ENCODE measurements at places on chromosomes 11 and 22.

DNA sequence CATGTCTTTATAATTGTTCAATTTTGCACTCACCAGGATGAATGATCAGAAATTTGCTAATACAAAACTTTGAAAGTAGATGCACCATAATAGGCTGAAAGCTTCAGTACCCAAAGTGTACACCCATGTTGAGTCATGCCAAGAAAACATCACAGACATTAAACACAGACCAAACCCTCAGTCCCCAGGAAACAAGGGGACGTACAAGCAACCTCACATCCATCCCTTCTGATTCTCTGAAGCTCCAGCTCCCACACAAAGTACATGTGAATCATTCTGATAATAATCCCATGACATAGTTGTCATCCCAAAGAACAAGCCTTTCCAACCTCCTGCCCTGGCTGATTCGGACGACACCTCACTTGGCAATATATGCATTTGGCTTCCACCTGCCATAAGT, 183.8 kb downstream of the SNX19 start:
- no peak for DNase-seq

DNA sequence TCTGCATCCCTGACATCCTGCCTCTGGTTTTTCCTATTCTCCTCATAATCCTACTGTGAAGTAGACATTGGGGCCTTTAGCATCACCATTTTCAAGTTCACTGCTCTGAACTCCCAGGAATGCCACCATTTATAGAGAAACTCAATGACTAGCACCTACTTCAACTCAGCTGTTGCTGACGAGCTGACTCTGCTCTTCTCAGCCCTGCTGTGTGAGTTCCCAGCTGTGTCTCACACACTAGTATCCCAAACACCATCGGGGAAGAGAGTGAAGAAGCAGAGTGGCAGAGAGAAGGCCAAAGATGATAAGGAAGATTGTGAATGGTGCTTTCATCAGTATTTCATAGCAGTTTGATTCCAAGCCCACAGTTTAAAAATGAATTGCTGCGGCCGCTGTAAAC, 71.9 kb downstream of the PLEKHA7 start:
- no peak for DNase-seq

- DNase-seq = no peak
Measured at GRCh38 chr11:72472765-72473164, 38.4 kb upstream of the CLPB start.

- DNase-seq = no peak
Measured at GRCh38 chr11:8440649-8441048, 153.4 kb downstream of the STK33 start.

DNA sequence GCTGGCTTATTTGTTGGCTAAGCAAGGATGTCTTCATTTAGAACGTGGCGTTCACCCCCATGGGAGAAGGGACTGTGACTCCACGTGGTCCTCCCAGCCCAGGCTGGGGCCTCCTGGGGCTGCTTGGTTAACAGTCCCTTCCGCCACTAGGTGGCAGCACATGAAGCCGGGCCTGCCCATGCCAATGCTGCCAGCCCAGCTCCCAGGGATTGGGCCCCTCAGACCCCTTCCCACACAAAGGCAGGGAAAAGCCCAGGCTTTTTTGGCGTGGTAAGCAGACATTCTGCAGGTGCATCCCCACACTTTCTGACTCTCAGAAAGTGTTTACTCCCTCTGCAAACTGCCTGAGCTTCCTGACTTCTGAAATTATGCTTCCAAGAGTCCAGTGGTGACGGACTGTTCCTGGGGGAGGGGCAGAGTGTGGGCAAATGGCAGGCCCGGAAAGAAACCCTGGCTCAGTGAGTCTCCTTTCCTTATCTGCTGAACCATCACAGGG, 3.1 kb downstream of the CBX6 start:
- DNase-seq = peak; percentile 20

DNA sequence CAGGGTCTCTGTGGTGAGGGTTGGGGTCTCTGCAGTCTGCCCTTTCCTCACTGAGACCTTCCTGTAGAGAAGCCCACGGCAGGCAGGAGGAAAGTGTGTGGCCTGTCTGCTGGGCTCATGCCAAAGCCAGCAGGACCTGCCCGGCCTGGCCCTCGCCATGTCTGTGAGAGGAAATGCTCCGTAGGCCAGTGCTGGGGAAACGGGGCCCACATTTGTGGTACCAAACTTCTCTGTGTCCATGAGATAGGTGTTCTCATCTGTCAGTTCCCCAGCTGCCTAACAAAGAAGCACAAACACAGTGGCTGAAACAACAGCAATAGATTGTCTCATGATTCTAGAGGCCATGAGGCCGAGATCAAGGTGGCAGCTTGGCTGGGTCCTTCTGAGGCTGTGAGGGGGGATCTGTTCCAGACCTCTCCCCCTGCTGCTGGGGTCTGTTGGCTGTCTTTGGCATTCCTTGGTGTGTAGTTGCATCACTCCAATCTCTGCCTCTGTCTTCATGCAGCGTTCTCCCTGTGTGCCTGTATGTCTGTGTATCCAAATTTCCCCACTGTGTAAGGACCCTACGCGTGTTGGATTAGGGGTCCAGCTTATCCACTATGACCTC, 772.5 kb downstream of the TBC1D22A start:
- no peak for DNase-seq

DNA sequence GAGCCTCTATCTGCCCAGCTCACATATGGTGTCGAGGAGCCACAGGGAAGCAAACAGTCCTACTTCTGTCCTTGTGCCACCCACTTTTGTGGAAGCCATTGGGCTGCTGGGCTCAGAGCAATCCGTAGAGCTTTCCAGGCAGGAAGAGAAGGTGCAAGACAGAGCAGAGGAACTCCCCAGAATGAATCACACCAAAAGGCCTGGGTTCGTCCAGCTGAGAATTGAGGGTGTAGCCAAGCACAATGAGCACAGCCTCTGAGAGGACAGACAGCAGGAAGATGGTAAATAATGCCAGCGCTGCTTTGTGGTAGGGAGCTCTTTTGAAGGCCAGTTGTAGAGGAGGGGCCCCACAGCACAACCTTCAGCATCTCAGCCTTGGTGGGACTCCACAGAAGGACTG, 237.8 kb downstream of the GRIK4 start:
- DNase-seq = no peak

GRCh38 chr11:11407763-11408084, 54.7 kb upstream of the CSNK2A3 start:
- DNase-seq = no peak

GRCh38 chr11:84290647-84291046, 1004.5 kb upstream of the CCDC90B start:
- DNase-seq = no peak

GRCh38 chr11:113470233-113470632, 5.0 kb downstream of the DRD2 start:
- DNase-seq = no peak

- DNase-seq = no peak
Measured at GRCh38 chr11:109329716-109330115, 92.3 kb upstream of the C11orf87 start.

DNA sequence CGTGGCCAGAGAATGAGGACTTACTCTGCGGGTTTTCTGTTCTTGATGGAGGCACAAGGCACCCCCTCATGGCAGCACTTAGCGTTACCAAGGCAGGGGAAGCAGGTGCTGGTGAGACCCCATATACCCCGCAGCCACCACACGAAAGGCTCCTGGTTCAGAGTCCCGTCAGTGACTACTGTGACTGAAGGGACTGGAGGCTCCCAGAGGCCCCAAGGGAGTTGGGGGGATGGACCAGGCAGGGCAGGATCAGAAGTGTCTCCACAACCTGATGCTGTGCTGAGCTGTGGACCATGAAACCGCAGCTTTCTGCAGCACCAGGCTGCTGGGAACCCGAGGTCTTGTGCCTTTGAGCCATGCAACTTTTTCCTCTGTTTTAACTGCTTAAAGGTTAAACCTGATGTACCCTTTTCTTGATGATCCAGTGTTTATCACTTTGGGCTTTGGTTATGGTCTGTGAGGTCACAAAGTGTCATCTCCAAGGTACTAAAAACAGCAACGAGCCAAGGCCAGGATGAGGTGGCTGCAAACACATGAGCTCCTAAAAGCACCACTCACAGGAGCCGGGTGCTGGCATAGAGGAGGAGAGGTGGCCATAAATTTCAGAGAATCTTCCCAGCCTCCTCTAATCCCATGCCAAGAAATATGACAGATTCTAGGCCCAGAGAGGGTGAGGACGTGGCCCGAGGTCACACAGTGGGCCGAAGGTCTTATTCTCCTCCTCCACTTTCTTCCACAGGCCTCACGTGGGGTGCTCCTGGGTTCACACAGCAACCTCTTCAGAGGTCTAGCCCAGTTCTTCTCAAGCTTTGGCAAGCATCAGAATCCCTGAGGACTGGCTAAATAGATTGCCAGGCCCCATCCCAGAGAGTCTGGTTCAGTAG, 4.2 kb upstream of the LRRC32 start:
- no peak for DNase-seq

GRCh38 chr11:48210052-48210451, 6.6 kb upstream of the OR4B1 start:
- no peak for DNase-seq

DNA sequence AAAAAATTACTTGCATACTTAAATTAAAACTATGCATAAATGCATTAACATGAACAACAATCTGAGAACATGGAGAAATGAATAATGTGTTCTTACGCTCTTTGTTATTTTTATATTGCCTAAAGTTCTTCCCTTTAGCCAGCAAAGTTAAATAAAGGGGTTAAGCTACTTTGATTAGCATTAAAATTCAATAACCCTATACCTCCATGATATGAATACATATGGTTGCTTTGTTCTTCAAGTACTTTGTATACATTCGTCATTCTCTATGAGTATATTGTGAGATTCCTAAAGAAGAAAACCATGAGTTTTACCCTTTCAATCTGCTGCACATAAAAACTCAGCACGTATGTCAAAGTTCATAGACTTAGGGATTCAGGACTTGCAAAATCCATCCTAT, 578.3 kb downstream of the DLG2 start:
- no peak for DNase-seq

DNA sequence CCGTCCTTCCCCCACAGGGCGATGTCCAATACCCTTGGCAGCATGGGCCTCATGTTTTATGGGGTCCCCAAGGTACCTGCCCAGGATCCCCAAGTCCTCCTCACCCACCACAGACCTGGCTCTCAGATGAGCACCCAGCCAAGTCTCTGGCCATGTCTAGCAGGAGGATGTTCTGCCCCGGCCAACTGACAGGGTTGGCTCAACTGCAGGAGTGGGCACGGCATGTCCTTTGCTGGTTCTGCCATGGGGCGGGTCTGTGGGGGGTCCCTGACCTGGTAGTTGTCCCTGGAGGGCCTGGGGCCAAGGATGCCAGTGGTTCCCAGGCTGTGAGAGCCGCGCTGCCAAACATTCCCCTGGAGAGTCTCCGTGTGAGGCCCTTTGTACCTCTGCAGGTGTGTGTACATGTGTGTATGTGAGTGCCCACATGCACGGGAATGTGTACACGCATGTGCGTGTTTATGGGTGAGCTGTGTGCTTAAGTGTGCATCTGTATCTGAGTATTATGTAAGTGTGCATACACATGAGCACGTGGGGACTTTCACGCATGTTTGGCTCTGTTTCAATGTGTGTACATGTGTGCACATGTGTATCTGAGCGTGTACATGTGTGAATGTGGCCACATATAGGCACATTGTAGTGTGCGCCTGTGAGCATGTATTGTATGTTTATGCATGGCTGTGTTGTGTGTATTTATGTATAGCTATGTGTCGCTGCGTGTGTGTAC, 85.5 kb downstream of the KCNQ1 start:
- DNase-seq = no peak

- DNase-seq = peak; percentile 39
Measured at GRCh38 chr11:72683782-72684200, 9.6 kb upstream of the PDE2A start.

DNA sequence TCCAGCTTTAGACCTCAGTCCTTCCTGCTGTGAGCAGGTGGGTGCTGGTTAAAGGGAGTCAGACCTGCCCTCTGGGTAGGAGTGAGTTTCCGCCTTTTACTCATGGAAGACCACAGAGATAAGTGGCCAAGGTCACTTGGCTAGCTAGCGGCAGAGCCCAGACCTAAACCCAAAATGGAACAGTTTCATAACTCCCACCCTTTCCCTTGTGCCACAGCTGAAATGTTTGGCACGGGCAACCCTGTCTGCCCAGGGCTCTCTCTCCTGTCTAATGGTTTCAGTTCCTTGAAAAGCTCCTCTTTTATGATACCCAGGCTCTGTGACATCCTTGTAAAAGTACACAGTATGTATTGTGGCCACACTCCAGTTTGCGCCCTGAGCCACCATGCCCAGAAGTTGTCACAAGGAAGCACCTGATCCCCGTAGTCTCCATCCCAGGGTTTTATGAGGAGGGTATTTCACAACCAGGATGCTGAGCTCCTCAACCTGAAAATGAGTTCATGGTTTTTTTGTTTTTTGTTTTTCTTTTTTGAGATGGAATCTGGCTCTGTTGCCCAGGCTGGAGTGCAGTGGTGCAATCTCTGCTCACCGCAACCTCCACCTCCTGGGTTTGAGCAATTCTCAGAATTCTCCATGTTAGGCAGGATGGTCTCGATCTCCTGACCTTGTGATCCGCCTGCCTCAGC, 5.1 kb downstream of the MB start:
- DNase-seq = peak; percentile 23

- no peak for DNase-seq
Measured at GRCh38 chr11:62088331-62088933, 35.4 kb upstream of the INCENP start.

- DNase-seq = no peak
Measured at GRCh38 chr11:71463331-71464211, 10.6 kb downstream of the NADSYN1 start.

- no peak for DNase-seq
Measured at GRCh38 chr22:49514211-49514610, 313.5 kb downstream of the BRD1 start.

- DNase-seq = no peak
Measured at GRCh38 chr11:133545199-133545803, 13.0 kb upstream of the OPCML start.

GRCh38 chr11:34160791-34161190, 55.4 kb downstream of the NAT10 start:
- no peak for DNase-seq

DNA sequence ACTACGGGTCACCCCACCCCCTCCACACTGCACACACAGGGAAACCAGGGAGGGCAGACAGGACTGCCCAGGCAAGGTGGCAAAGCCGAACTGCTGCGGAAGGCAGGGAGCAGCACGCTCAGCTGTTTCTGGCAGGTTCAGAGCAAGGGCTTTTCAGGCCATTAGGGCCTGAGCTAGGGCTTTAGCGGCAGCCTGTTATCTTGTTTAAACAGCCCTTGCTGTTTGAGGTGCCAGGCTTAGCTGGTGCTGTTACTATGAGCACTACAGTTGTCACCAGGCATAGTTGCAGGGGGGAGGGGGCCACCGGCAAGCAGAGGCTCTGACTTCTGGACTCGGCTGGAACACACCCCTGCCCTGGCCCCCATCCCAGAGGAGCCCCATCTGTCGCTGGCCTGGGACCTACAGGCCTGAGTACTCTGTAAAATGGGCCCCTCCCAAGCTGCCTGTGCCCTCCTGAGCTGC, 34.9 kb downstream of the RSPH14 start:
- no peak for DNase-seq

GRCh38 chr11:74672956-74673692, 58.1 kb downstream of the CHRDL2 start:
- no peak for DNase-seq

GRCh38 chr11:83713708-83714107, 427.5 kb upstream of the CCDC90B start:
- DNase-seq = no peak
